ENCODE measurements at places on chromosomes 7 and 10.

GRCh38 chr7:117143580-117143979 is 179.3 kb downstream of the WNT2 start:
- no peak for DNase-seq

DNA sequence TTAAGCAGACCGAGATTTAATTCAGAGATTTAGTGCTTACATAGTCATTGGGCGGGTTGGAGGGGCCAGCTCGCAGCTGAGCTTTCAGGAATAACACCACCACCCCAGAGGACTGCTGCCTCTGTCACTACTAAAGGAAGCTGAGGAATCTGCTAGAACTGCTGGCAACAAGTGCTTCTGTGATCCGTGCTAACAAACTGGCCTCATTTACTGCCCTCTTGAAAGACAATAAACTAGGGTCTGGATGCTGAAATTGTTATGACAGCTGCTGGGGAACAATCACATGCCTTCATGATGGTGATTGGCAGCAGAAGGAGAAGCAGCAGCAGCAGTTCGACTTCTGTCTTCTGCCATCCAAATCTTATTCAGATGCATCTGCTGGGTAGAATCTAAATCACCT is 285.5 kb upstream of the TAC1 start:
- DNase-seq: no peak

DNA sequence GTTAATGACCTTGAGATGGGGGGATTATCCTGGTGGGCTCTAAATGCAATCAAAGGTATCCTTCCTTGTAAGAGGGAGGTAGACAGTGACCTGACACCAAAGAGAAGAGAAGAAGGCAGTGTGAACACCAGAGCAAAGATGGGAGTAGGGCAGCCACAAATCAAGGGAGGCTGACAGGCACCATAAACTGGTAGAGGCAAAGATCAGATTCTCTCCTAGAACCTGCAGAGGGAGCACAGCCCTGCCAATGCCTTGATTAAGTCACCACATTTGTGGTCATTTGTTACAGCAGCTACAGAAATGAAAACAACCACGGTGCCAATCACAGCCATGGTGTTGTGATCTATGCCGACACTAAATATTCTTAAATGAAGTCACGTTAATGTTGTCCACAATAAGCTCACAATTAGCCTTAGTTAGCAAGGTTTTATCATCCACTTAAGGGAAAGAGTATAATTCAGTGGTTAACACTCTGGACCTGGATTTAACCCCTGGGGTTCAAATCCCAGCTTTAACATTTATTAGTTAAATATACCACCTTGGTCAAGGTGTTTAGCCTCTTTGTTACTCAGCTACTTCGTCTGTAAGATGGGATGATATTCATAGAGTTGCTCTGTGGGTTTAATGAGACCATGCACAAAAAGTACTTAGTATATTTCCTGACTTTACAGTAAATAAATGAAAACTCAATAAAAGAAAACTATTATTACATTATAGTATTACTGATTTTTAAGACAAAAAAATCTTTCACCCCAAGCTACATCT is 70.8 kb downstream of the SGMS1 start:
- peak; percentile 53 for DNase-seq

GRCh38 chr7:83925860-83926259 is 268.7 kb downstream of the SEMA3A start:
- DNase-seq: no peak

DNA sequence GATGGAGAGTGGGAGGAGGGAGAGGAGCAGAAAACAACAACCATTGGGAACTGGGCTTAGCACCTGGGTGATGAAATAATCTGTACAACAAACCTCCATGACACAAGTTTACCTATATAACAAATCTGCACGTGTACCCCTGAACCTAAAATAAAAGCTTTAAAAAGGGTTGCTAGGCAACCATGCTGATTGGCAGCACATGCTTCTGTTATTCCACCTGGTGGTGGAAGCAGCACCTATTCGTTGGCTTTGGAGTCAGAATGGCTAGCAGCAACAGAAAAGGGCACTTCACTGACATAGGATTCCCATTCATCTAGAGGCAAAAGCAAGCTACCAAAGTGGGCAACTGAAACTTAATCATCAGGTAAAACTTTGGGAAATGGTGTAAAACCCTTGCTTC is 57.1 kb downstream of the RELN start:
- DNase-seq: no peak

DNA sequence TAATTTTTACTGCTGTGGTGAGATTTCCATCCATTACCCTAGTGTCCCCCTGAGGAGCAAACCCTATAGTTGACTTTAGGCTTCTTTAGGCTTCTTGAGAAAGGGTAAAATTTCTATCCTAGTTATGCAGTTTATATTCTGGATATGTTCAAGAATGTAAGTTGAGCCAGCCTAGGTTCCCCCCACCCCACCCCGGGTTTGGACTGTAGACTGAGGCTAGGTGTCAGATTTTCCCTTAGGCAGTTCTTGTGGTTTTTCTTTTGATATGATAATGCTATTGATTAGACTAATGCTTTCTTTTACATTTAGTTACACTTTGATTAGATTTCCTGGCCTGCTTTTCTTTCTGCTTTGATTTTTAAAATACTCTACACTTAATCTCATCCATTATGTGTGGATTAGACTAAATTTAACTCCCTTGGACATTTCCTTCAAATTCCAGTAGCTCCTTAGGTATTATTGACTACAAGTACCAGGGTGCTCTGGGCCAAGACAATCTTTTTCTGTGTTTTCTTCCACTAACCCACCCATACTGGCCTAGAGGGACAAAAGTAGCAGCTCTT is 37.7 kb downstream of the NRF1 start:
- DNase-seq: no peak

DNA sequence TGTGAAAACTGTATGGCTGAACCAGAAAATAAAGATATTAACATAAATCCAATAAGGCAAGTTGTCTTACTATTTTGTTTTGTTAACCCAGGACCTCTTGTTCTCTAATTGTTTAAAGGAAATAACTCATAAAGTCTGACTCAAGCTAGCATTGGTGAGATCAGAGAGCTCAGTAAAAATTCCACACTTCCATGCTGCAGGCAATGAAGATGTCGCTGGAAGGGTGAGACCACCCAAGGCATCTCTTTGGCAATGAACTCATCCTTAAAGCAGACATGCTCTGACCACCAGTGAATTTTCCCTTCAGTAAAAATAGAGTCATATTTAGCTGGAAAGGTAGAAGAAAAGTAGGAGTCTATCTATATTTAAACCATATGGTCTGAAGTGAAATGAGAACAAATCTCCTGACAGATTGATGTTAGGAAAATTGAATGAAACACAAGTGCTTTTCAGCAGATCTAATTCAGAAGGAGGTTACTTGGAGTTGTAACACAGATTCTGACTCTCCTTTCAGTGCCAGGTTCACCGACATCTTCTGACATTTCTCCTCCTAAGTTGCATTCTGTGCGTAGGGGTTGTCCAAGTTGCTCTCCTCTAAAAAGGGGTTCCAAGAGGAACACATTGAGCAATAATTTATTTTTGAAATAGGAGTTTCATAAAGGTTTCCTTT is 32.8 kb upstream of the VIPR2 start:
- no peak for DNase-seq

- DNase-seq: no peak
These were observed 22.3 kb downstream of the CNPY1 start for GRCh38 chr7:155524018-155524556.

- DNase-seq: no peak
These were observed 513.8 kb upstream of the AKR1E2 start for GRCh38 chr10:4312051-4312835.
